ENCODE measurements at places on chromosomes 3 and 15.

DNA sequence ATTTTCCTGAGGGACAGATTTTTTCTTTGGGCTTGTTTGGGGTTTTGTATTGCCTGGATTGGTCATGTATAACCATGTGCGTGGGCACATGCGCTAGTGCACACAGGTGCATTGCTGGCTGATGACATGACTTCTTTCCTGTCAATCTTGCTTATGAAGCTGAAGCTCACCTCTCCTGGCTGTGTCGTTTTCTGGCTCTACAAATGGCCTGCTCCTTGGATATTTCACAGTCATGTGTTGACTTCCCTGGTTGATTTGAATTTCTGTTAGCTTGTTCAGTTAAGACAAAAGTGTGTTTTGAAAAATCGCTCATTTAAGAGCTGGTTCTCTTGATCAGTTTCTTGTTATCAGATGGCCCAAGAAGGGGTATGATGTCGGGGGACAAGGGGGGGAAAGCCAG is 11.5 kb downstream of the PTPRG start:
- DNase-seq = no peak

DNA sequence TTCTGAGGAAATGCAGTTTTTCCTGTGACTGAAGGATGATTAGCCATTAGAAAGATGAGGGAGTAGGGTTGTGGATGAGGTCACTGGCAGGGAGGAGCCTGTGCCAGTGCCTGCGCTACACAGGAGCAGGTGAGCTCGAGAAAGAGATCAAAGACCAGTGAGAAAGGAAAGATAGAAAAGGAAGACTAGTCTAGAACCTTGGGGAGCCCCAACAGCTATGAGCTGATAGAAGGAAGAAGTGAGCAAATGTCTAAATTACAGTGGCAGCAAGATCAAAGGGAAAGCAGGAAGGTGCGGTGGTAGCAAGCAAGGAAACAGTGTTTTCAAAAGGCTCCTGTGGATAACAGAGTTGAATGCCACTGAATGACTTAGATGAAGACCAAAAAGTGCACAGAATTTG is 39.6 kb downstream of the LNP1 start:
- DNase-seq = no peak

DNA sequence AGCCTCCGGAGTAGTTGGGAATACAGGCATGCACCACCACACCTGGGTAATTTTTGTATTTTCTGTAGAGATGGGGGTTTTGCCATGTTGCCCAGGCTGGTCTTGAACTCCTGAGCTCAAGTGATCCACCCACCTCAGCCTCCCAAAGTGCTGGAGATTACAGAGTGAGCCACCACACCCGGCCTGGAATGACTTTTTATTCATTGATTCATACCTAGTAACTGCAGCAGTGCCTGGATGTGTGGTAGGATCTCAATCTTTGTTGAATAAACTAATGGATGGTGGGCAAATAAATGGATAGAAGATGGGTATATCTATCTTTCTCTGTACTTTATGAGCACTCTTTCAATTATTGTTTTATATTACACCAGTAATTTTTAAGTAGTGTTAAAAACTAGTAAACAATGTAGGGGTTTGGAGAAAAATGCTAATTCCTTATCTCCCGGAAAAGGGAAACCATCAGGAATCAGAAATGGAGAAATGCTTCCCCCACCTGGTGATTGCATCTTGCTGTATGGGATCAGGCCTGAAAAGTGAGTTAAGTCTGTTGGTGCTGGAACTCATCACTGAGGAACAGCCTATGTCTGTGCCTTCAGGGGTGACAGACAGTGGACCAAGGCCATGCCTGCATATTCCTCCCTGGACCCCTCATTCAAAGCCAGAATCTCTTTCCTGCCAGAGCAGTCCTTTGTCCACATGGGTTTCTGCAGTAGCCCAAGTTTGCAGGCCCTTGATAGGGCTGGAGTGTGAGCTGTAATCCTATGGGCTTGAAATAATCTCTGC is 161.0 kb upstream of the CTDSPL start:
- DNase-seq = no peak

- no peak for DNase-seq
These were observed 145.8 kb downstream of the CBLB start for GRCh38 chr3:105722943-105723556.

- no peak for DNase-seq
These were observed 402.2 kb upstream of the PROK2 start for GRCh38 chr3:72187131-72187530.

GRCh38 chr15:85652457-85652856 is 142.3 kb downstream of the KLHL25 start:
- DNase-seq = no peak

Measured in activated CD4-positive, alpha-beta T cell treated with anti-CD3 and anti-CD28 coated beads, Interleukin-2, amount 50 U/mL, for 4 hours (primary cell).